ENCODE measurements at places on chromosomes 4 and X. TPM values are rescaled to one million over a fixed set of nuclear protein-coding genes. Genes with fewer than 3 reads are reported as not detected.

- DNase-seq = peak; percentile 2
Observed at GRCh38 chr4:10893395-10893794, 208.8 kb upstream of the CLNK start.

Gene AREG
- 0.52 TPM for total RNA-seq

DNA sequence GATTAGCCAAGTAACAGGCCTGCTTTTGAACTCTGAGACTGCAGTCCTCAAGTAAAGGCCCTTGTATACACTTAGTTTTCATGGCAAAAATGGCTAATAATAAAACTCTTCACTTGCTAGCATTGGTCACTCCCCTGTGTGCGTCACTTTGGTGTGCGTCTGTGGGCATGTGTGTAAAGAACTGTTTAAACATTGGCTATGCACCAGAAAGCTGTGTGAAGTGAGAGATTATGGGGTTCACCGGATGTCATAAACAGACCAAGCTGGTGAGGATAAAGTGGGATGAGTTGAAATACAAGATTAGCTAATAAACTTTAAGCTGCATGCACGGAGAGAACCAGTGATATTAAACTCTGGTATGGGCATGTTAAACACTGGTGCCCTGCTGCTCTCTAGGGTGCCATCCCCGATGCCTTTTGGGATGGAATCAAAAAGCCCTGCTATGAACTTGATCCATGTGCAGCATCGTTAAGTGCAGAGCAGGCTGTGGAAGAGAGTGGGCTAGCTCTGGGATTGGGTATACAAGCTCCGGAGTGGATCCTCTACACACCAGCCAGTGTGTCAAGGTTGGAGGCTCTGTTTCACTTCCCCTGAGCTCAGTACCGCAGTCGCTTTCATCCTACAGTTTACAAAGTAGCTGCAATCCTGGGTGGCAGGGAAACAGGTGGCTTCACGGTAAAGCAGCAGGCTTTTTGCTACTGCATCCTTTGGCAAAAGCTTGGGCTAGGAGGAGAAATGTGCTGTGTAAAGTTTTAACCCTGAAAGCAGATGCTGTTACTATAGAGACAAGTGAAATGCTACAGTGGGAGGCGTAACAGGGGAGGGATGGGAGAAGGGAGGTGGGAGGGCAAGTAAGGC, 108.3 kb upstream of the SLC4A4 start:
- no peak for DNase-seq

DNA sequence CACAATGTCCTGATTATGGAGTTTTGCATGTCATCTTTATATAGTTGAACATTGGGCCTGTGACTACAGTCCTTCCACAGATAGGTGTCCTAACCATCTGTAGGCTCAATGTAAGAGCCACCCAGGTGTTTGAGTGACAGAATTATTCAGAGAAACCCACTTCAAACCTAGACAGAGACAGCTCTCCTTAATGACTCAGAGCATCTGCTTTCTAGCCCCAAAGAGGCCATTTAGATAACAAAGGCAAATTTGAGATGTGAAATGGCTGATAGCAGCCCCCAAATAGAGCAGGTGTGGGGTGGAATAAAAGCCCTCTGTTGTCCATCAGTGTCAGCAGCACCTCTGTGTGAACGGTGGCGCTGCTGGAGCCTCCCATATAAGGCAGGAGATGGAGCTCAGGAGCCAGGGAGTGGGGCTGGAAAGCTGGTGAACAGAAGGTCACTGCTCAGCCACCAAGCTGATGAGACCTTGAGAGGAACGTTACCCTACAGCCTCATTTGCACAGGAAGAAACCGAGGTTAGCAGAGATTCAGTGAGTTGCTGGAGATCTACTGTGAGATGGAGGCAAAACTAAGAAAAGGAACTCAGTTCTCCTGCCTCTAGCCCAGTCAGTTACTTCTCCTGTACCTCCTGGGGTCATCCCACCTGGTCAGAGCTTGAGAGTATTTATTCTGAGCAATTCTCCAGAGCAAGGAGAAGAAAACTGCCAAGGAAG, 153.3 kb upstream of the LNX1 start:
- DNase-seq = no peak

DNA sequence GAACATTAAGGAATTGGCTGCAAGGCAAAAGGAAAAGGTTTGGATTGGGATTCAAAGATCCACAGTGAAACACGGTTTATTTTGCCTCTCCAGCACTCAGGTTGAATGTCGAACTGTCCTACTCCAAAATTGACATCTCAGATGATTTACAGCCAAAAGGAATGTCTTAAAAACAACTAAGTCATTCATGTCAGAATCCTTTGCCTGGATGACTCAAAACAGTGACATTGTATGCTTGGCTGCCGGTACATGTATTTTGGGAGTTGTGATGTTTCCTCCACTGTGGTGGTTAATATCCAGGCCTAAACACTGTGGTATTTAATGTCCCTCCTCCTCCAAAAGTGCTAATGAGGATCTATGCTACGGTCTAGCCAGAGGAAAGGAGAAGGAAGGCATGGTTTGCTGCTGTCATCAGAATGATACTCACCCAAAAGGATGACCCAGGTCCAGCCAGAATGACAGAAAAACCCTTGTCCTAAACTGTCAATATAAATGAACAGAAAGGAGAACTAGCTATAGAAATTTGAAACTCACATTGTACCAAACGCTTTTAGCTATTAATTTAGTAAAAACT, 20.9 kb downstream of the PGM2 start:
- no peak for DNase-seq

DNA sequence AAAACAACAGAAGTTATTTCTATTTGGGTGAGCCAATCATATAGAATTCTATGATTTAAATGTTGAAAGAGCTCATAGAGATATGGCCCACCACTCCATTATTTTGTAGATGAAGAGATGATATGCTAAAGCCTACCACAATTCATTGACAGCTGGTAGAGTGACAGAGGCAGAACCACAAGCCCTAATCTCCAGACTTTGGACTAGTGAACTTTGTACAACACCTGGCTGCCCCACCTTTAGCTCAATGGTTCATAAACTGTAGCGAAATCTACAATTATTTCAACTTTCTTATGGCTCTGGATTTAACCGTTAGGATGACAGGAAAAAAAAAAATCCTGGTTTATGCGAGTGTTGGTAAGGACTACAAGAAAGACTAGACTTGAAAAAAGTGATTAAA, 50.9 kb downstream of the PRKG2 start:
- no peak for DNase-seq

- no peak for DNase-seq
Observed at GRCh38 chr4:38382520-38382919, 281.5 kb upstream of the KLF3 start.

- DNase-seq = no peak
Observed at GRCh38 chr4:43837171-43837570, 611.4 kb downstream of the KCTD8 start.

DNA sequence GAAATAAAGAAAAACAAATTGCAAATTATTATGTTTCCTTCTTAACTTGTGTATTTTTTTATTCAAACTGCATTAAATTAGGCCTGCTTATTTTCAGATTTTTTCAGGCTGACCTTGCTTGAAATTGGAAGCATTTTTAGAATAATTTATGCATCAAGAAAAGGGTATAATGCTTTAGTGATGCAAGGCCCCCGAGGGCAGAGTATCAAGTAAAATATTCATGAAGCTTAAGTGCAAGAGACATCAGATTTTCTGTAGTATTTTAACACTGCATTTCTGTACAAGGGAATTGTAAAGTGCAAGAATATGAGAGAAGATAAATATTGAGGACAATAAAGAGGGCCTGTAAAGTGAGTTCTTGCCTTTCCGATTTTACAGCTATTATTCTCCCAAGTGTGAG, 485.8 kb upstream of the ATOH1 start:
- no peak for DNase-seq

DNA sequence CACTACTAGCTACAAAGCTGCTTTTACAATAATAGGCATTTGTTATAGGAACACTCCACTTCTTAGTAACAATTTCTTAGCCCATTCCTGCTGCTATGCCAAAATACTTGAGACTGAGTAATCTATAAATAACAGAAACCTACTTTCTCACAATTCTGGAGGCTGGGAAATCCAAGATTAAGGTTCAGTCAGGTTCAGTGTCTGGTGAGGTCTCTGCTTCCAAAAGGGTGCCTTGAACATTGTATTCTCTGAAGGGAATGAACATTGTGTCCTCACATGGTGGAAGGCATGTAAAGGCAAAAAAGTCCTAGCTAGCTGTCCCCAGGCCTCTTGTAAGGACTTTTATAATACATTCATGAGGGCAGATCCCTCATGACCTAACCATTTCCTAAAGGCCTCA, 7.0 kb downstream of the SLC9B1 start:
- no peak for DNase-seq

Gene SPANXN3
- not detected for total RNA-seq

DNA sequence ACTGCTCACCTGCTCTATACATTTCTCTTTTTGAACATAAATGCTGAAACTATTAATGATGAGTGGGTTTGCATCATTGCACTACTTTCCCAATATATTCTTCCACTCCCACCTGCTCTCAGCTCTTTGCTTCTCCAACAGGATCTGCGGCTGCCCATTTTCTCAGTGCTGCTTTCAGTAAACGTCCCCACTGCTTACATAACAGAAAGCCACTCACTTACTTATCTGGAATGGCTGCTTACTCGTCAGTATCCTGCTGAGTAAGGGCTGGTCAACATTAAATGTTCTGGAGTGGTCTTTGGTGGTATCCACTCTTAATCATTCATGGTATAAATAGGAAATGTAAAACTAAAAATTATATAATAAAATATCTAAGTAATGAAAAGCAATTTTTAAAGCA, 112.8 kb upstream of the HPF1 start:
- DNase-seq = no peak

DNA sequence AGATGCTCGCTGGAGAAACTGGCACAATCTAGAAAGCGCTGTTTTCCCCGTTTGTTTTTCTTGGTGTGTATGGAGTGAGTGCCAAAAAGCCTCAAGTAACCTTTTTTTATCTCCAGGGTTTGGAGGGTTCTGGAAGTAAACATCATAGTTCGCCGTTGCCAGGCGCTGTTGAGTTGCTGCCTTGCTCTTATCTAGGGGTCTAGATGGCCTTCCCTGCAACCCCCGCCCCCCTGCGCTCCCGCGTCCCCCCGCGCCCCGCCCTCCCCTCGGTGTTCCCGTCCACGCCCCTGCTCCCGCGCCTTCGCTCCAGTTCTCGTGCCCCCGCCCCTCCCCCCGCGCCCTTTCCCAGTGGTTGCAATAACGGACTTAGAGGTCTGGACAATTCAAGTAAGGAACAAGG, 555 bp upstream of the GCNA start:
- DNase-seq = no peak

Gene RPA4
- 0.41 TPM for total RNA-seq

DNA sequence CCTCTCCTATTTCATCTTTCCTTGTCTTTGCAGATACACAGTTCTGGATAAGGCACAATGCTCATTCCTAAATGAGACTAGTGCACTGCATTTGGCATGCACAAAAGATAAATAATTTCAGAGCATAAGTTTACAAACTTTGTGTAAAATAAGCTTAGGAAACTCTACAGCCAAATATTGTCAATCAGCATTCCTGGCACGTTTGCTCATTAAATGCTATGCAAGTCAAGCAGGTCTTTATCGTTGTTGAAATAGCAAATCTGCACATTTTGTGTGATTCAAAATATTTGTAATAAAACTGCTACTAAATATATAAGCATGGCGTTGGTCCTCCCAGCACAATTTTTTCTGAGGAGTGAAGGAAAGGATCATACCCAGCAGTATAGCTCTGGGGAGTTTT, 322.1 kb upstream of the NOCT start:
- DNase-seq = no peak

GRCh38 chr4:114192854-114193253, 213.4 kb upstream of the ARSJ start:
- no peak for DNase-seq

DNA sequence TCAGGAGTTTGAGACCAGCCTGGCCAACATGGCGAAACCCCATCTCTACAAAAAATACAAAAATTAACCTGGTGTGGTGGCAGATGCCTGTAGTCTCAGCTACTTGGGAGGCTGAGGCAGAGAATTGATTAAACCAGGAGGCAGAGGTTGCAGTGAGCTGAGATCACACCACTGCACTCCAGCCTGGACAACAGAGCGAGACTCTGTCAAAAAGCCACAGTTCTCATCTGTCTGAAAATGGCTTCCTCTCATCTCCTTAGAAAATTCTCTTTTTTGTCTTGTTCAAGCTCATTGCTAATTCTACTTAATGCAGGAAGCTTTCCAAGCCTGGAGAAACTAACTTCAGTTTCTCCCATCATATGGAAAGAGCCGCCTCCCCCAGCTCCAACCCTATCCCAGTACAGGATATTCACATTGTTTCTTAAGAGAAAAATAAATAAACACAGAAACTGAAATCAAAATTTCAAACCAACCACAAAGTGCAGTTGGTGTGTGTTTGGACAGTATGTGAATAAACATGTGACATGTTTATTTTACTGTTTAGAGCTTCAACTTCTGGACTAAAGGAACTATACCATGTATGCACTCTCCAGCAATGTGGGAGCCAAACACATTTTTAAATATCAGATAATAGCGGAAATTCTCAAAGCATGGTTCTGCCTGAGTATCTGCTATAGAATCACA, 55.0 kb upstream of the GAB1 start:
- DNase-seq = no peak

DNA sequence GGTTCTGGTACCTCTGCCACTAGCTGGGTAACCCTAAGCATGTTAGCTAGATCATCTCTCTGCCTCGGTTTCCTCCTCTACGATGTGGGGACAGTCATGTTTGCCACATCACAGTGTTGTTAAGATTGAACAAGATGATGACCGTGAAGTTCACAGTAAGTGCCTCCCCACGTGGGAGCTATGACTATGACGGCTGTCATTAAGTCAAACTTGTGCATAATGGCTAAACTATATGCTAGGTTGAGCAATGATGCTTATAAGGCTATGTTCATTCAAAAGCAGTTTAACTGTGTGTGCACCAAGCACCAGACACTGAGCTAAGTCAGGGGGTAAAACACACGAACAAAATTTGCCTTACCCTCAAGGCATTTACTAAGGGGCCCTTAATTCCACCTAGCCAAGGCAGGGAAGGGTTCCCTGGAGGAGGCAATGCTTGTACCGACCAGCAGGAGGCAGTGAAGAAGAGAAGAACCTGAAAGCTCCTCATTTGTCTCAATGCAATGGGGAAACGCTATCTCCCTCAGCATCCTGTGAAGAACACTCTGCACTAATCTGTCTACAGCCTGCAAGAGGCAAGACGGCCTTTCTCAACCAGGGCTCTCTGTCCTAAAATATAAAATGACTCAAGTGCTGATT, 52.9 kb downstream of the MAP7D2 start:
- no peak for DNase-seq

DNA sequence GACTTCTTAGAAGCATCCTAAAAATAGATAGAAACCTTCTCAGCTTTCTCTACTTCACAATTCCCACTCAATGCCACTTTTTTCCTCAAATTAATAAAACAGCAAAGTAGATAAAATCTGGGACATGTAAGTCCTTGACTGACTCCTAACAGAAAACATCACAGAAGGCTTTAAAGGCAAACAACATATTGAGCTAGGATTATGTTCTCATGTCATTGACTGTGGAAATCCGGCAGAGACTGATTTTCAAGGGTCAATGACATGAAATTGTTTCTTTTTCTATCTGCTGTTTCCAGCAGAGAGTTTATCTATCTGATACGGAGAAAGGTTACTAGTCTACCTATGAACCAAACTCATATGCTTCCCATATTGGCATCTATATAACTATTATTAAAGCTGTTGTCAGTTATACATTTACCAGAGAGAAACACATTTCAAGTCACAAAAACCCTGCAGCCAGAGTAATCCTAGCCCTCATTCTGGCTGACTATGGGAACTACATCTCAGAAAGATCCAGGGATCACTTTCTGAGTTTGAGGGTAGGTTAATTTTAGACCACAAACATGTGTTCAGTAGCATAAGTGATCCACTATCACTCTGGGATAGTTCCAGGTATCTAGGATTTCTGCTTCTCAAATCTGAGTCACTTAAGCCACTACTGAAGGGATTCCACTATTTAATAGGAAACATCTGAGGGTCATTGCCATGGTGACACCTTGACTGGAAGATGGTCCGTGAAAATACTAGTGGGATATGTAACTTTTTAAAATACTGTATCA, 147.6 kb downstream of the PPP3CA start:
- DNase-seq = no peak

Data from naive thymus-derived CD8-positive, alpha-beta T cell (primary cell).